ENCODE measurements at places on chromosomes 2 and 18.
A peak's percentile ranks its signal among the peaks of the same experiment; 100 is the strongest.

- DNase-seq: no peak
Observed at GRCh38 chr2:37617119-37617892, 54.1 kb downstream of the CDC42EP3 start.

DNA sequence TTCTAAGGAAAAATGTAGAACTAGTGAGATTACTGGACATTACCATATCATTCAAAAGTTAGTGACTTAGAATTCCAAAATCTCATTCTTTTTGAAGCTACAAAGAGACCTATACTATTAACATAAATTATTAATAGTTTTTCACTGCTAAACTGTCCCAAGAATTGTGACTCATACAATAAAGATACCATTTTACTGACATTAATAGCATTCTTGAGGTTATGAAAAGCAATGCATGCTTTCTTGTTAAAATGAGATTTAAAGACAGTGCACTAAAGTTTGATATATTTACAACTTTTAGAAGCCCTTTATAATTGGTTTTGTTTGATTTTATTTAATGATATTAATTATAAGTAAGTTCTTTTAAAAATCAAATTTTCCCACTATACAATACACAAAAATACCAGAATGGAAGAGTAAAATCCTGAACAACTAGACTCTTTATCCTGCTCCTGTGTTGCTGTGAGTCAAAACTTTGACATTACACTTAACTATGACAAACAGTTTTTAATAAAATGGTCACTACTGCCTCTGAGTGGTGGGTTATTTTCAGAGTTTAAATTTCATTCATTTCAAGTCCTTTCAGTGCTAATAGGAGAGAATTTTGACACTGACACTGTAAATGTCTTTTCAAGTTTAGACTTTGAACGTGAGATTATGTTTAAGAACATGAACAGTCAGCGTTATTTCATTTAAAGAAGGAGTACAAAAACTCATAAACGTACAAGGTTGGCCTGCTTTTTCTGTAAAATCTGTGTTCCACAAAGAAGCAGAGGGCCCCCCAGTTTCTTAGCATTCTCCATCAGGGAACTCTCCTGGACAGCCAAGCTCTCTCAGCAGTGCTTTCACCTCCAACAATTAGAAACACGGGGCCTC is 54.5 kb downstream of the FAM124B start:
- no peak for DNase-seq

DNA sequence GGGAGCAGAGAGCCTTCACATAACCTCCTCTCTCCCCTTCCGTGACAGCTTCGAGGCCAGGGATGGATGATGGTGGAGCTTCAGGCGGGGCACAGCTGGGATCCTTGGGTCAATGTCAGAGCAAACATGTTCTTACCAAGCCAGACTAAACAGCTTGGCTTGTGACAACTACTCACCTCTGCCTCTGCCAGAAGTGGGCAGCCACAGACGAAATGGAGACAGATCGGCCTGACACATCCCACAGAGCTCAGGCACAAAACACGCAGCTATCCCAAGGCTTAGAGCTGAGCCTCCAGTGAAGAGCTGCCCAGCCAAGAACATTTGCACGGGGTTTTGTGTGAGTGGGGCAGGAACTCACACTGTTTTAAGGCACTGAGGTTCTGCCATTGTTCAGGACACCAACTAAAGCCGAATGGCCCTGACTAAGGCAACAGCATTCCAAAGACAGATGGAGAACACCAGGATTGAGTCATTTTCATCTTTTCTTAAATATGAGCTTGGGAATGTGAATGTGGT is 12.8 kb downstream of the PXDN start:
- no peak for DNase-seq

DNA sequence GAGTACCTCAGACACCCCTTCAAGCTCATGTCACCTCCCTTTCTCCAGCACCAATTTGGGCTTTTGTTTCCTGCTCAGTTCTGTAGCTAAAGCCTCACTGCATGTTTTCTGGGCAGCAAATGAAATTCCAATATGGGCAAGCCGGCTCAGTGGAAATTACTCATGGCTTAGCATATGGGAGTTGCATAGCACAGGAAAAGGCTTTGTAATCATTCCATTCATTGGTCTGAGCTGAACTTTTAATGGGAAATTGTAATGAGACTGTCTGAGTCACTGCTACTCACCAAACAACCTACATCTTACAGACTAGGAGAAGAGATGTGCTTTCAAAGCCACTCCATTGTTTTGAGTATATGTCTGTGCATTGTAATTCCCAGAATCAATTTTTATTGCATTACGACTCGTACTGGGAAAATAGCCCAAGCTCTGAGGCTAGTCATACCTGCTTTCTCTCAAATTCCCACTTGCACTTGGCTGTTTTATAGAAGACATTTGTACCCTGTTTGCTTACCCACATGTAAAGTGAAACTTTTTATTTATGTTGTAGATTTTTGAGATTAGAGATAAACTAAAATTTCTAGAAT is 139.5 kb upstream of the LRATD1 start:
- no peak for DNase-seq

DNA sequence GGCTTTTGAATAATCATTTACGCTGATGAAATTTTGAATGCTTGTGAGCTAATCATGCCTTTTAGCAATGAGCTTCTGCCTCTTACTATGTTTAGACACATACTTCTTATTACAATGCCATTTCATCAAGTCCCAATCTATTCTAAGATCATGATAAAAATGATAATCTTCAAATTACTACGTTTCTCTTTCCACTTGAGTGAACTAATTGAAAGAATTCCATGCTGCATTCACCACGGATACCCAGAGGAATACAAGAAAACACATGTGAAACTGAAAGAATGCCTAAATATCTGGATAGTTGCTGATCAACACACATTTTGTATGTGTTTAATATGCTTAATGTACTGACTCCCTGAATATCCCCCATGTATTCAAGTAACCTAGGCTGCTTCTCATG is 62.3 kb downstream of the LRRTM4 start:
- no peak for DNase-seq

DNA sequence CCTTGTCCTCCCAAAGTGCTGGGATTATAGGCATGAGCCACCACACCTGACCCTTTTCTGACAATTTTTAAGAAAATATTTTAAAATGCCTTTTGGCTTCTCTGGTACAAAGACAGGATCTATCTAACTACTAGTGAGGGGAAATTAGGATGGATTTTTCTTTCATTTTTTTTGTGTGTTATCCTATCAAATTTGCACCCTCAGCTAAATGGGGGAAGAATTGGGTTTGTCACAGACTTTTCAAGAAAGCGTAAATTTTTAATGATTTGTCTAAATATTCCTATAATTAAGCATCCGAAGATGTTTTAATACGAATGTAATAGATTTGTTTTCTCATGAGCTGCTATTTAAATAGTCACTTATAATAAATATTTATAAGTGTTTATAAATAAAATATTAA is 340.0 kb upstream of the ETAA1 start:
- DNase-seq: no peak

DNA sequence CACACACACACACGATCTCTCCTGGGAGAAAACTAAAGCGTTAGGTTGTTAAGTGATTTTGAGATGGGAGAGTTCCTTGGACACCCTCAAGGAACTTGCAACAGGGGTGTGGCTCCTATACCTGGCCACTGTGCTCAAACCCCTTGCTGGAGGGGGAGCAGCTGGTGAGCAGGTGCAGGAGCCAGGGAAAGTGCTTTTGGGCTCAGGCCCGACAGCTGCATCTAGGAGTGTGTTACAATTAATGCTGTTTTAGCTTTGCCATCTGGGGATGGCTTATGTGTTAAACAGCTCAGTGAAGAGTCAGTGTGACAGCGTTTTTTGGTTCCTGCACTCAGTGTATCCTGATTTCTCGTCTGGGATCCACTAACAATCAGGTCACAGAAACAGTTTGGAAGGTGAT is 510.8 kb downstream of the TRIB2 start:
- peak; percentile 67 for DNase-seq

GRCh38 chr18:29912351-29912750 is 1130.2 kb downstream of the DSC3 start:
- DNase-seq: no peak

GRCh38 chr2:112480530-112481049 is 1.4 kb upstream of the TTL start:
- DNase-seq: no peak

GRCh38 chr2:71151620-71152019 is 21.2 kb downstream of the MPHOSPH10 start:
- no peak for DNase-seq

DNA sequence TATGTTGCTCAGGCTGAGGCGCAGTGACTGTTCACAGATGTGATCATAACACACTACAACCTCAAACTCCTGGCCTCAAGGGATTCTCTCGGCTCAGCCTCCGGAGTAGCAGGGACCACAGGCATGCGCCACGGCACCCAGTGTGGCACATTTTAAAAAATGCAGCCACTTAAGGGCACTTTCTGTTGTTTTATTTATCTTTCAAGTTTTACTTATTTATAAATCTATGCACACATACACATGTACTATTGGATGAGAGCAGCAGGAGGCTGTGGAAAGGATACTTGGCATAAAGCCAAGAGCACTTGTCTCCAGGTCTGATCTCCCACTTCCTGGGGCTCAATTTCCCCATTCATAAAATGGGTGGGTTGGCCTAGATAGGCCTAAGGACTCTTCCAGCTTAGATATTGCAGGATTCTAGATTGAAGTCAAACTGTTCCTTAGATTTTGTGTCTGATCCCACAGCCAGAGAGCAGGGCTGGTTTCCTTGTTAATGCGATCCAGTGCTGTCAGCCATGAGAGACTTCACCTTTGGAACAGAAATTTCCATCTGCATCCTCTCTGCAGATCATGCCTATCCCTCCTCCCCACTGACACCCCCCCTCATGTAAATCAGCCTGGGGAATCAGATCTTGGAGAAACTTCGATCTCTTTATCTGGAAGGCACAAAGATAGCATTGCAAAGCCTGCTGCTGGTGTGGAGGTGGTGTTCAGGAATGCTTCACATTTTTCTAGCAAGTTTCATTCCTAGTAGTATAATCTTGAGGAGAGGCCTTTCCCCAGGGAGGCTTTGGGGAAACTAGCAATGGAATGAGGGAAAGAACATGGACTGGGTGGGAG is 24.7 kb downstream of the PCBP1 start:
- DNase-seq: no peak

DNA sequence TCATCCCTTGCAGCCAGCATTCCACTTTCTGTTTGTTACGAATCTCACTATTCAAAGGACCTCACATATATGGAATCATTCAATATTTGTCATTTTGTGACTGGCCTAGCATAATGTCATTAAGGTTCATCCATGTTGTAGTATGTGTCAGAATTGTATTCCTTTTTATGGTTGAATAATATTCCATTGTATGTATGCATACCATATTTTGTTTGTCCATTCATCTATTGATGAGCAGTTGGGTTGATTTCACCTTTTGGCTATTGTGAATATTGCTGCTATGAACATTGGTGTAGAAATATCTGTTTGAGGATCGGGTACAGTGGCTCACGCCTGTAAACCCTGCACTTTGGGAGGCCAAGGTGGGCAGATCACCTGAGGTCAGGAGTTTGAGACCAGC is 35.0 kb downstream of the PSMD14 start:
- DNase-seq: no peak

GRCh38 chr18:12782521-12782920 is 79.7 kb downstream of the PSMG2 start:
- no peak for DNase-seq

DNA sequence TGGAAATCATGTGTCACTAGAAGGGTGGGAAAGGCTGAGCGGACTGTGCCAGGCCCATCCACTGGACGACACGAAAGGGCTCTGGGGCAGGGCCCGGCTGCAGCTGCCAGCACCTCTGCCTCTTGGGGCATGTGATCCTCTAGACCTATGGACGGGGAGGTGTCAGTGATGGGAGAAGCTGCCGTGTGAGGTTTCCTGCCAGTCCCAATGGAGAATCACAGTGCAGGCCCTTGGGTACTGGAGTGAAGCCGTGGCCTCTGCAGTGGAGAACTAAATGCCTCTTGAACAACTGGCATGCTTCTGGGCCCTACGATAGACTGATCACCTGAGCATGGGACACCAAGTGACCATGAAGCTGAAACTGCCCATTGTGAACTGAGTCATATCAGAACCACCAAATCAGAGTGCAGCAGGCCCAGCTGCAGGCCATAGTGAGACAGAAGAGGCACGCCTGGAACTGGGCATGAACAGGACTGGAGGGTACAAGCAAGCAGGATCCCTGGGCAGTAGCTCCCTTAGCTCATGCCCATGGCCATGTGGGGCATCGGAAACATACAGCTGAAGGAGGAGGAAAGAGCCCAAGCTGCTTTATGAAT is 18.8 kb upstream of the RHOB start:
- no peak for DNase-seq

Data from NCI-H187 treated with DMSO at 0.1 percent for 48 hours (cell line).